ENCODE measurements at places on chromosomes 6 and 20. TPM values are rescaled to one million over a fixed set of nuclear protein-coding genes. Genes with fewer than 3 reads are reported as not detected.

GRCh38 chr20:31833130-31833930 is 12.1 kb downstream of the FOXS1 start:
- no peaks in the 10 kb centered on the region for H3K27me3 ChIP-seq
- H3K27ac ChIP-seq, result no peak overlapping the region
- peaks cover 18% of the 10 kb centered on the region for H3K4me1 ChIP-seq

- peaks cover 65% of the 10 kb centered on the region for H3K4me1 ChIP-seq
- peak overlapping the region; percentile 94 for H3K27ac ChIP-seq
- no peaks in the 10 kb centered on the region for H3K27me3 ChIP-seq
- no peak overlapping the region for H3K4me3 ChIP-seq
- H3K36me3 ChIP-seq, result peaks cover 9% of the 10 kb centered on the region
These were observed 106.5 kb upstream of the TRAF3IP2 start for GRCh38 chr6:111711984-111712752.

- peak overlapping the region; percentile 96 for H3K27ac ChIP-seq
- H3K27me3 ChIP-seq, result no peaks in the 10 kb centered on the region
- peaks cover 20% of the 10 kb centered on the region for H3K36me3 ChIP-seq
- DNase-seq, result no peak
These were observed 4.2 kb downstream of the AKIRIN2 start for GRCh38 chr6:87697581-87698546.

DNA sequence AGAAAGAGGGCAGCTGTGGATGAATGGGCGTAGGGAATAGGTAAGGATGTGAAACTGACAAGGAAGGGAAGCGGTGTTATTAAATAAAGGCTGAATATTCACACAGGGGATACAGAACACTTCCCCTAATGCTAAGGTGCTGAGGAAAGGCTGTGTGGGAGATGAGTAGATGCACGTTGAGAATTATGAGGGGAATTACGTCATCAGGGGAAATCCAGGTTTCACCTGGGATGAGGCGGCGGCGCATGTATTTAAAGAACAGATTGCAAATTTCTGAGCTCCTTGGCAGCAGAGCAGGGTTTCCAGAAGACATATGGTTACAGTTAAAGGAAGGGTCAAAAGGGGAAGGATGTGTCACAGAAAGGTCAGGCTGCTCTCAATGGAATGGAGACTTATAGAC is 28.7 kb upstream of the EDN1 start:
- no peak for DNase-seq
- H3K4me1 ChIP-seq, result peaks cover 9% of the 10 kb centered on the region
- peaks cover 47% of the 10 kb centered on the region for H3K27me3 ChIP-seq
- H3K27ac ChIP-seq, result no peak overlapping the region
- no peaks in the 10 kb centered on the region for H3K36me3 ChIP-seq
- H3K4me3 ChIP-seq, result no peak overlapping the region

DNA sequence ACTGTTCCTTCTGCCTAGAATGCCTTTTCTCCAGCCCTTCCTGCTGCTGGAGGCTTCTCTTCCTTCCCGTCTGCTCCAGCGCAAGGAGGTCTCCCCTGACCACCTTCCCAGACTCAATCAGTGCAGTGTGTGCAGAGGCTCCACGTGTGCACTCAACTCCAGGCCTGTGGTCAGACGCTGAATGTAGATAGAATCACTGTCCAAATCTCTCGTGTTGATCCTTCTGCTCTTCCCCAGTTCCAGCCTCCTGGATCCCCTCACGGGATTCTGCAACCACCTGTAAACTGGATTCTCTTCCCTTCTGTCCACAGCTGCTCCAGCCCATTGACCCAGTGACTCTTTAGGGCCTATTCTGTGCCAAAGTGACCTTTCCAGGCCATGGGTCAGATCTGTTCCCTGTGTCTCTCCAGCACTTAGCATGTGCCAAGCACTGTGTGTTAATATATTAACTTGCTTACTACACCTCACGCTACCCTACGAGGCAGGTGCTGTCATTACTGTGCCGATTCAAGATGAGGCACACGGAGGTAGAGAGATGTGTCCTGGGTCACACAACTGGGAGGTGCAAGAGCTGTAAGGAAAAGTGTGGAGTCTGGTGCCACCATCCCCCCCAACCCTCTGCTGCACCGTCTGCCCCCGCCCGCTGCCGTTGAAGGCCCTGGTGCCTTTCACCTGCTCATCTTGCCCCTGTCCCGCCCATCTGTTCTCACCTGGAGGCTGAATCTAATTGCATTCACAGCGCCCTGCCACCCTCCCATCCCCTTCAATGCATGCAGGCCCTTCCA is 112.2 kb downstream of the SULF2 start:
- H3K36me3 ChIP-seq, result no peaks in the 10 kb centered on the region
- no peak overlapping the region for H3K4me3 ChIP-seq
- no peak overlapping the region for H3K27ac ChIP-seq

GRCh38 chr20:58306421-58307261 is 2.9 kb upstream of the RAB22A start:
- no peaks in the 10 kb centered on the region for H3K27me3 ChIP-seq
- peak; percentile 84 for DNase-seq
- peaks cover 4% of the 10 kb centered on the region for H3K36me3 ChIP-seq
- H3K27ac ChIP-seq, result peak overlapping the region; percentile 92
- H3K4me3 ChIP-seq, result peak overlapping the region; percentile 73
- H3K4me1 ChIP-seq, result peaks cover 23% of the 10 kb centered on the region

- H3K36me3 ChIP-seq, result no peaks in the 10 kb centered on the region
- no peaks in the 10 kb centered on the region for H3K4me1 ChIP-seq
- H3K4me3 ChIP-seq, result no peak overlapping the region
- no peak for DNase-seq
These were observed 38.4 kb downstream of the HS3ST5 start for GRCh38 chr6:114304304-114304887.

Gene SIRPB1
- 2.7 TPM for total RNA-seq

DNA sequence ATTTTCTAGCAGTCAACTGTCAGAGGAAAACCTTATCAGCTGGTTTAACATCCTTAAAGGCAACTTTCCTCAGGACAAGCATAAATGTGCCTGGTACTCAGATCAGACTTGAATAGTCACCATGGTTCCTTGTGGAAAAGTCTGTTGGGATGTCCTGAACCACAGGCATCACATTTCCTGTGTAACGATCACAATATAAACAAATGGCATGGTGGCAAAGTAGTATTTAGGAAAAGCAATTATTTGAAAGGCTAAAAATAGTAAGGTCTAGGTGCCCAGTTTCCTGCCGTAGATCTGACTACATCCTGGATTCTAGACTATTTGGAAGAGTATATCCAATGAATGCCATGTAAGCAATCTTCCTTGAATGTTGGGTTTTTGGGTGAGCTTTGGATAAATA is 271.9 kb upstream of the AGPAT4 start:
- H3K4me1 ChIP-seq, result no peaks in the 10 kb centered on the region
- peaks cover 5% of the 10 kb centered on the region for H3K27me3 ChIP-seq
- no peak overlapping the region for H3K4me3 ChIP-seq

Gene HLA-DQB2
- 0.88 TPM for total RNA-seq

DNA sequence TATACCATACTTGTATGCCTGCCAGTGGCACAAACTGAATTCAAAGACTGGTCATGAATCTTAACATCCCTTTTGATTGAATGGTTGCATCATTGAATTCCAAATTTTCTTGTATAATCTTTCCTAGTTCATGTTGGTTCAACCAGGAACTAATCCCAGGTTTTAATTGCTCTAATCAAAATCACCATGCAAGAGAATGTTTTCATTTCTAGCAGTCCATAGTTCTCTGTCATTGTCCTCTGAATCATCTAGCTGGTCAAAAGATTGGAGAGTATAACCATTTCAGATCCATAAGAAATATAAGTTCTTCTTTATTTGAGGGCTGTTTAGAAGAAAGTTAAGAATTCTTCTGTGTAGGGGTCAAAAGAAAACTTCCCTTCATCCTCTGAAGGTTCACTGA is 57.2 kb downstream of the ZNF292 start:
- H3K36me3 ChIP-seq, result no peaks in the 10 kb centered on the region
- DNase-seq, result no peak
- H3K27ac ChIP-seq, result peak overlapping the region; percentile 2
- no peaks in the 10 kb centered on the region for H3K27me3 ChIP-seq

GRCh38 chr6:125858427-125859320 is 67.9 kb downstream of the NCOA7 start:
- peak overlapping the region; percentile 10 for H3K27ac ChIP-seq
- H3K36me3 ChIP-seq, result no peaks in the 10 kb centered on the region
- H3K4me3 ChIP-seq, result no peak overlapping the region
- no peak for DNase-seq
- peaks cover 28% of the 10 kb centered on the region for H3K4me1 ChIP-seq

Gene C6orf52
- 4.0 TPM for total RNA-seq

DNA sequence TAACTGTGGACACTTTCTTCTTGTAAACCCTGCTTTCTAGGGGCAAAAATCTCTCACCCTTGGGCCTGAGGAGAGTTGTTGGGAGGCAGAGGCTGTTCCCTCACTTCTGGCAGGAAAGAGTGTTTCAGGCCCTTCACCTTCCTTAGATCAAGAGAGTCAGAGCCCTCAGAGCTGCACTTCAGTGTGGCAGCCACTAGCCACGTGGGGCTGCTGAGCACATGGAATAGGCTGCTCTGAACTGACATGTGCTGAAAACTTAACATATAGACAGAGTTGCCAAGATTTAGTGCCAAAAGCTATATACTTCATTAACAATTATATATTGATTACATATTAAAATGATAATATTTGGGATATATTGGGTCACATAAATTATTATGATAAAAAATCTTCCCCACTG is 4.4 kb upstream of the LMBRD1 start:
- no peak for DNase-seq
- no peak overlapping the region for H3K4me3 ChIP-seq
- H3K4me1 ChIP-seq, result peaks cover 10% of the 10 kb centered on the region
- H3K36me3 ChIP-seq, result peaks cover under 1% of the 10 kb centered on the region
- H3K27me3 ChIP-seq, result peaks cover 2% of the 10 kb centered on the region

- no peak for DNase-seq
- H3K4me3 ChIP-seq, result no peak overlapping the region
- H3K36me3 ChIP-seq, result peaks cover 8% of the 10 kb centered on the region
- H3K27me3 ChIP-seq, result no peaks in the 10 kb centered on the region
These were observed 632.7 kb upstream of the PTCHD4 start for GRCh38 chr6:48743738-48744137.

DNA sequence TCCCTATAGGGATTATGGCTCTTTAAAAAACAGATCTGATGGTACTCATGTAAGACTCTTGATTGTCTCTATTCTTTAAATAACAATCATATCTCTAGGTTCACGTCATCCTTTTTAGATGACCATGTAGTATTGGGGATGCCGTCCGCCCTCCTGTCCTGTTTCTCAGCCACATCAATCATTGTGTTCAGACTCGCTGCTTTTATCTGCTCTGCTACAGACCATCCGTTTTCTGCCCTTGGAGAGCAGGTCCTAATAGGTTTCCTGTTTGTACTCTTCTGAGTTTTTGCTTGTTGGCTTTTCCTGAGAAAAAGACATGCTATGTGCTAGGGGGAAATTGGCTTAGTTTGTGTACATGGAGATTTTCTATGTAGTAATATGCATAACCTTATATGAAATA is 76.8 kb downstream of the SASH1 start:
- no peaks in the 10 kb centered on the region for H3K36me3 ChIP-seq
- H3K27ac ChIP-seq, result no peak overlapping the region
- H3K27me3 ChIP-seq, result peaks cover 24% of the 10 kb centered on the region
- no peak for DNase-seq
- H3K4me3 ChIP-seq, result no peak overlapping the region

- H3K27me3 ChIP-seq, result peaks cover 49% of the 10 kb centered on the region
- peak; percentile 68 for DNase-seq
- H3K4me3 ChIP-seq, result peak within 1 kb of the TSS; percentile 75
- peaks cover 4% of the 10 kb centered on the region for H3K4me1 ChIP-seq
- H3K36me3 ChIP-seq, result no peaks in the 10 kb centered on the region
- H3K27ac ChIP-seq, result no peak within 1 kb of the TSS
These were observed at the start of gene BMP6 for GRCh38 chr6:7725849-7726415. Gene BMP6, plus strand, starts transcription at chr6:7726099. Its CDS starts 857 bp downstream, at chr6:7726956.

DNA sequence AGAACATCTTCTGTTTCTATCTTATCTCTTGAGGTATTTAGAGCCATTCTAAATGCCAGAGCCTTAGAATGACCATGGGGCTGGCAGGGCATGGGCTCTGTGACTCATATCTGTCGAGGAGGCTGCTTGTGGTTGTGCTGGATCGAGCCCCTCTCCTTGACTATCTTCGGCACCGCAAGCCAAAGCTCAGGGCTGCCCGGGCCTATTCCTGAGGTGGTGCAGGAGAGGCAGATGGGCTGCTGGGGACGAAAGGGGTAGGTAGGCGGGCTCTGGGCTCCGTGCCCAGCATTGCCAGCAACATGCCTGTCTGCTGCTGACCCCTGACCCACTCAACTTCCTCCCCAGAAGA is 89.9 kb downstream of the NOL4L start:
- no peak overlapping the region for H3K4me3 ChIP-seq
- no peaks in the 10 kb centered on the region for H3K36me3 ChIP-seq
- H3K27ac ChIP-seq, result no peak overlapping the region
- no peak for DNase-seq

DNA sequence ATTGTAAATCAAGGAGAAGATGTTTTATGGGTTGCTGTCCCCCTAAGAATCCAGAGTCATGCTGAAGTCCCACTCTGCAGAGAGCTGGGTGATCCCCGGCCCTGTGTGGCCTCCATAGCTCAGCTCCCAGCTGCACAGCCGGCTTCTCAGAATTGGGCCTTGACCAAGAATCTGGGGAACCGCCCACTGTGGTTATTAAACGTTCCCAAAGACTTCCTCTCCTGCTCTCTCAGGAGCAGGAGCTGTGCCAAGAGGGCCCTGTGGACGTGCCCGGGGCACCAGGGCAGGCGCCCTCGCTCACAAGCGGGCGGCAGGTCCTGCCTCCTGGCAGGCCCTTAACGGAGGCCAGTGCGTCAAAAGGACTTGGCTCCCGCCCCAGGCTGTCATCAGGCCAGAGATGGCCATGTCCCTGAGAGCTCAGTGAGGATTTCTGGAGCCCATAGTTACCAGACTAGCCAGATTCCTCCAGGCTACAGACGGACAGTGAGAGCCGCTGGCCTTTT is 30.4 kb downstream of the ZC3H12D start:
- no peaks in the 10 kb centered on the region for H3K36me3 ChIP-seq
- H3K4me1 ChIP-seq, result no peaks in the 10 kb centered on the region
- H3K4me3 ChIP-seq, result no peak overlapping the region
- no peak for DNase-seq

DNA sequence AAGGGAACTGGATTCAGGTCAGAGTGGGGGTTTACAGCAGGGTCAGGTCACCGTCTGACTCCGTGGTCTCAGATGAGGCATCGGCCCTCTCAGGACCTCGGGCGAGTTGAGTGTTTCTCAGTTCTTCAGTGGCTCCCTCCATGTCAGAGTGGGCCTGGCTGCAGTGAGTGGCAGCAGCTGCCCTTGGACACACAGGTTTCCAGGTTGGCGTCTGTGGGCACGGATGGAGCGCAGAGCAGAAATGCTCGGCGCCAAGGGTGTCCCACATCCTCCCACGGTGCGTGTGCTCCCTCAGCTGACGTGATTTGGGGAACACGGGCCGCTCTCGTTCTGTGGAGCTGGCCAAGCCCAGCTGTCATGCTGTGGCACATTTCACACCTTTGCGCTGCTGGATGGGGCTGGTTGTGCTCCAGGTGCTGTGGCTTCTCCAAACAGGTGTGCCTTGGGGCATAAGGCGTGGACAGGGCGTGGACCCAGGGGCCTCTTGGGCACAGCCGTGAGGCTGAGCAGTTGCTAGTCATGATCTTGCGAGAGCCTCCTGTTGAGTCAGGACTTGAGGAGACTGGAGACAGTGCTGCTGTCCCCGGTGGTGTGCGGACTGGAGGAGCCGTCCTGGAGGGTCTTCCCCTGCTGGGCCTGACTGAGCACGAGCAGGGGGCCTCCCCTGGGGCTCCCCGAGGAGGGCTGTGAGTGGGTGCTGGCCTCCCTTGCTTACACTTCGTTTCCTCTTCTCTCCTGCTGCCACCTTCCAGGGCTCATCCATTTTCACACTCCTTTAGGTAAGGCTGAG is 9.5 kb upstream of the DNAJC5 start:
- peaks cover 13% of the 10 kb centered on the region for H3K4me1 ChIP-seq
- no peaks in the 10 kb centered on the region for H3K36me3 ChIP-seq
- no peak overlapping the region for H3K4me3 ChIP-seq
- no peak for DNase-seq
- no peak overlapping the region for H3K27ac ChIP-seq

All from natural killer cell treated with Interleukin-12 subunit alpha and Interleukin-12 subunit beta and Interleukin-15 and Interleukin-18, amount 100 ng/mL, for 72 hours (primary cell).